Stimulated activated CD8-positive, alpha-beta memory T cell treated with anti-CD3 and anti-CD28 coated beads, Interleukin-7, amount 100 ng/mL, for 1 hour (primary cell): ENCODE measurements at places on chromosomes 7 and 10.
A peak's percentile ranks its signal among the peaks of the same experiment; 100 is the strongest.

GRCh38 chr7:121420976-121421375 is 24.9 kb upstream of the FAM3C start:
- no peak for DNase-seq

DNA sequence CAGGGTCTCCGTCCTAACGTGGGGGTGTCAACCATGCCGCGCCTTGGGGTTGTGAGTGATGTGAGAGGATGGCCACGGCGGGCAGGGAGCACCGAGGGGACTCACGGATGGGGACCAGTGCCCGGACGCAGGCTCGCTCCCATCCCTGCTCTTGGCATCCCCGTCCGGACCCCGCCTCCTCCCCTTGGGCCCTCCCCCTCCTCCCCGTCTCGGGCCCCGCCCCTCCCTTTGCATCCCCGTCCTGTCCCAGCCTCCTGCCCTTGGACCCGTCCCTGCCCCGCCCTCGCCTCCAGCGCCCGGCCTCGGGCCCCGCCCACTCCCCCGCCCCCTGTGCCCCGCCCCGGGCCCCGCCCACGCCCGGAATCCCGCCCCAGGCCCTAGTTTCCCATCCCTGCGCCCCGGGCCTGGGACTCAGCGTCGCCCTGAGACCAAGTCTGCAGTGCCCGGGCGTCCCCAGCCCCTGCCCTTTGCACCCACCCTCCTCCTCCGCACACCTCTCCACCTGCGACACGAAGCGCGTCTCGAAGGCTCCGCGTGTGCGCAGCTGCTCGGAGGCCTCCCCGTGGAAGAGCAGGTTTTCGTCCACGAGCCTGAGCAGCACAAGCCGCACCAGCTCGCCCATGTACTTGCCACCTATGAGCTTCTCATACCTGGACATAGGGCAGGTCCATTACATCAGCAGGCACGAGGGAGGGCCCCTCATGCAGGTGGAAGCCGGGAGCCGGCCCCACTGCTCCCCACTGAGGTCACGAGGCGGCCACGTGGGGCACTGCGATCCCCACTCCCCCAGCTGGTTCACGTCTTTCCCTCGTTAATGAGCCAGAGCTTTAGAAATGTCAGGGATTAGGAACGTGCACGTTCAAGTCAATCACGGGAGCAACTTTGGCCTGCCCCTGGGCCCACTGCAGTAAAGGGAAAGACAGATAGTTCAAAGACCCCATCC is 5.1 kb upstream of the MYL7 start:
- DNase-seq, result peak; percentile 22

GRCh38 chr7:80548840-80549530 is 37.1 kb upstream of the GNAT3 start:
- DNase-seq, result no peak

GRCh38 chr7:136405931-136406777 is 429.0 kb upstream of the MTPN start:
- DNase-seq, result no peak

DNA sequence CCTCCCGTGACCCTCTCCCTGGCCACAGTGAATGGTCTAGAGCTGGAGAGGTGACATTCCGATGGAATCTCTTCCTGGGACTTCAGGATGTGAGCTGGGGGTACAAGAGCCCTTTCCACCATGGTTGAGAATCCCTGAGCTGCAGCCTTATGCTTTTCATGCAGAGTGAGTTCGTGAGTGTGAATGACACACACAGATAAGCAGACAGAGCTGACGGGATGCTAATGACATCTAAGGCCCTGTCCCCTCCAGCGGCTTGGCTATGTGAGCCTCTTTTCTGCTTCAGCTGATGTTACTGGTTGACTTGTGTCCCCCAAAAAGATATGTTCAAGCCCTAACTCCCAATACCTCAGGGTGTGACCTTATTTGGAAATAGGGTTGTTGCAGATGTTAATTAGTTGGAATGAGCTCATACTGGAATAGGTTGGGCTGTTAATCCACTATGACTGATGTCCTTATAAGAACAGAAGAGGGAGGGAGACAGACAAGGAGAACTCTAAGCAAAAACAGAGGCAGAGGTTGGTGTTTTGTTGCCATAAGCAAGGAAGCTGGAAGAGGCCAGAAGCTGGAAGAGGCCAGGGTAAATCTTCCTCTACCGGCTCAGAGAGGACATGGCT is 111.1 kb upstream of the AFAP1L2 start:
- DNase-seq, result no peak

DNA sequence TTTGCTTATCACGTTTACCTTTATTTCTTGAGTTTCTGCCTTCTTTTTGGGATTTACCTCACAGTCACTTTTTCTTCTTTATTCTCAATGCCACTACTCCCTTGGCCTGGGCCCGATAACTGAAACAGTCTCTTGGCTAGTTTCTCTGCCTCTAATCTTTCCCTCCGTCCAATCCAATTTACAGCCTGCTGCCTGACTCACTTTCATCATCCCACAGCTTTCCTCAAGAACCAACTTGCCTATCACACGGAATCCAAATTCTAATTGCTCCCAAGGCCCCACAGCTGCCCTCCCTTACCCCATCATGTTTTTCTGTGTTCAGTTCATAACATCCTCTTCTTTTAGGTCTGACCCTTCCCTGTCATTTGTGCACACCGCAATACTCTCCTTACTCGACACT is 121.4 kb downstream of the HIPK2 start:
- no peak for DNase-seq
